ENCODE measurements at places on chromosomes 13 and 19. TPM values are rescaled to one million over a fixed set of nuclear protein-coding genes. Genes with fewer than 3 reads are reported as not detected.

Gene ARHGAP45
- total RNA-seq: 15.3 TPM

DNA sequence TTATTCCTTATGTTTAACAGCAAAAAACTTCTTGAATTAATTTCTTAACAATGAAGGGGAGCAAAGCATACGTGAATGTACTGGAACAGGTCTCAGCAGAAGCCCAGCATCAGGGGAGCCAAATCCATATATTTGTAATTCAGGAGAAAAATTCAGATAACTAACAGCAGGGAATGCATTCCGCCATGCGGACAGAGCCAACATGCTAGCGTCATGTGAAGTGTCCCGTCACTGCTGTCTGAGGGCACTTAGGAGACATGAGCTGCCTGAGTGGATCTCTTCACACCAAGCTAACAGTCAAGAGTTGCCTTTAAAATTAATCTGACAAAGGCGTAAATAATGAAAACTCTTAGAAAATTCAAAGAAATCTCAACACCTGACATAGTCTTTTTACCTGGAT lies 6.4 kb downstream of the AMER2 start:
- no peaks in the 10 kb centered on the region for H3K27me3 ChIP-seq
- no peak overlapping the region for H3K27ac ChIP-seq
- H3K36me3 ChIP-seq: no peaks in the 10 kb centered on the region
- H3K4me3 ChIP-seq: no peak overlapping the region
- DNase-seq: no peak

- no peak overlapping the region for H3K27ac ChIP-seq
- no peak for DNase-seq
- H3K4me1 ChIP-seq: no peaks in the 10 kb centered on the region
- no peak overlapping the region for H3K4me3 ChIP-seq
These were observed 270.4 kb downstream of the ABCC4 start for GRCh38 chr13:95030821-95031343.

DNA sequence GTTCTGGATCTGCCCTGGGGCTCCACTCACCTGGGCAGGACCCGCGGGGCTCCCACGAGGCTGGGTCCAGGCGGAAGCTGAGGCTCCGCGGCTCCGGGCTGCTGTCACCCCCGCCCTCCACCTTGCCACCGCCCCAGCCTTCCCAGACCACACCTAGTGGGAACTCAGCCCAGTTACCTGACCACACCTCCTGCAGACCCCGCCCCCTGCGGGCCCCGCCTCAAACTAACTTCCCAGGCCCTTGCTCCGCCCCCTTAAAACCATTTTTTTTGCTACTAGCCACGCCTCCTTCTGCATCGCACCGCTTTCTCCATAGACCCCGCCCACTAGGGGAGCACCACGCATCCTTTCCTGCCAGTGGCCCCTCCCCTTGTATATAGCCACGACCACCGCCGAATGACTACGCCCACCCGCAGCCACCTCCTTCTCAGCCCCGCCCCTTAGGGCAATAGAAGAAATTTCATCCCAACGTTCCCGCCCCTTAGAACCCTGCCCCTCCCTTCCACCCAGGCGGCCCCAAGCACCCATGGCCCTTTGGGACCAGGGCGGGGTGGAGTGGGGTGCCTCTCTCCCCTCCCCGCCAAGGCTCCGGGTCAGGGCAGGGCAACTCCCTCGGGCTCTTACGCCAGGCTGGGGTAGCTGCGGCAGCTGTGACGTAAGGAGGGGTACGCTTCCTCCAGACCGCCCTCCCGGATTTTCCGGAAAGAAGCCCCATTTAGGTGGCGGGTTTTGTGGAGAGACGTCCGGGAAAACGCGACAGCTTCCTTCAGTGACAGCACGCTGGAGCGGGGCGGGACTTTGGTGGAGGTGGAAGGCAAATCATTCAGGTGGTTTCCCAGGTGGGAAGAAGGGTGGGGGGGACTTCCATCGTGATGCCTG lies at the start of gene SH2D3A:
SH2D3A (minus strand) TSS at position 79 of the 879 bp plus-strand sequence. CDS start 3,687 bp downstream, outside the sequence.
- H3K27me3 ChIP-seq: no peaks in the 10 kb centered on the region
- H3K4me3 ChIP-seq: peak within 1 kb of the TSS; percentile 76
- peak; percentile 96 for DNase-seq

Measured in MCF 10A (cell line).